ENCODE measurements at places on chromosomes 7 and 10.
A peak's percentile ranks its signal among the peaks of the same experiment; 100 is the strongest.

- DNase-seq, result no peak
Observed at GRCh38 chr7:16765436-16765859, 11.9 kb downstream of the TSPAN13 start.

DNA sequence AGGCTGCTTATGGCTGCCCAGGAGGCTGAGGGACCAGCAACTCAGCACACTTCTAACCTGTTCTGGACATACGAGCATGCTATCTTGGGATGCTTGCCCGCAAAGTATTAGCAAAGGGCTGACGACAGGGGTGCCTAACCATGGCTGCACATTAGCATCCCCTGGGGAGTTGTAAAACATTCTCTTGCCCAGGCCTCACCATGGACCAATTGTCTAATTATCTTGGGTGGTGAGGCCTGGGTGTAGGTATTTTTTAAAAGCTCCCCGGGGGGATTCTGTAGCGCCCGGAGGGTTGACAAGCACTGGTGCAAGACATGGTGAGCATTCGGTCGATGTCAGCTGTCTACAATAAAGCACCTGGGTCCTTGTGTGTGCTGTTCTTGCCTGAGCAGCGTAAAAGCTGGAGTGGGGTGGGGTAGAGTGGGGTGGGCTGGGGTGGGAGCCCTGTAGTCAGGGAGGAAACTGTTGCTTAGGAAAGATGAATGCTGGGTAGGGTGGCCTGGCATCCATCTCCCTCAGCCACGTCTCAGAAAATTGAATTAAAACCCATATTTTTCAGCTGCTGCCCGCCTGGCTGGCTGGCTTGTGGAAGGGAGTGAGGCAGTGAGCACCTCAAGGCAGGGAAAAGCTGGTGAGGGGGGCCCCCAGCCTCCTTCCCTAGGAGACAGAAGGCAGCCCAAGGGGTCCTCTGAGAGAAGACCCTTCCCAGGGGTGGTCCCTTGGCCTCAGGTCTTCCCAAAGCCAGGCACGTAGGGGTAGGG lies 2.9 kb upstream of the ADCYAP1R1 start:
- no peak for DNase-seq

DNA sequence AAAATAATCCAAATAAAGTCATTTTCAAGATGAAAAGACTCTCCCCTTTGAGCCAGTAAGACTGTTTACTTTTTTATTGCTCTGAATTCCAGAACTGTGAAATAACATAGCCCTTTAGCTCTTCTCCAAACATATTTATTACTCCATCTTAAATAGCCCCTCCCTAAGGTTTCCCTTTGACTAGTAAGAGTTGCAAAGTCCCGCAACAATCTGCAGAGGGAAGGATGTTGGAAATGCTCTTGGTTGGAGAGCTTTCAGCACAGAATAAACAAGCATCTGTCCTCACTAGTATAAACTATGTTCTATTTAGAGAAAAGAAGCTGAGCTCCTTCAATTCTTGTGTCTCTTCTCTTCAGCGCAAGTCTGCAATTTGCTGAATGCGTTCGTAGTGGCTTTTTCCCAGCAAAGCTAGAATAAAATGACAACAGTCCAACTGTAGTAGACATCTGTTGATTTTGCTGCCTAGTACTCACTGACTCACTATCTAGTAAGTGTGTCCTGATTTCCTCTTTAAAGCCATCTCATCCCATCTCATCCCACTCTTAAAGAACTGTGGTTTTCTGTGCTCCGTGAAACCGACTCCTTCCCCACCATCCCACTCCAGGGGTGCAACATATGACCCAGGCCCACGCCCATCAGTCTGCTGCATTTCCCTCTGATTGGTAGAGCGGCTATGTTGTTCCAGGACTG lies 104.0 kb downstream of the FAM107B start:
- peak; percentile 44 for DNase-seq

DNA sequence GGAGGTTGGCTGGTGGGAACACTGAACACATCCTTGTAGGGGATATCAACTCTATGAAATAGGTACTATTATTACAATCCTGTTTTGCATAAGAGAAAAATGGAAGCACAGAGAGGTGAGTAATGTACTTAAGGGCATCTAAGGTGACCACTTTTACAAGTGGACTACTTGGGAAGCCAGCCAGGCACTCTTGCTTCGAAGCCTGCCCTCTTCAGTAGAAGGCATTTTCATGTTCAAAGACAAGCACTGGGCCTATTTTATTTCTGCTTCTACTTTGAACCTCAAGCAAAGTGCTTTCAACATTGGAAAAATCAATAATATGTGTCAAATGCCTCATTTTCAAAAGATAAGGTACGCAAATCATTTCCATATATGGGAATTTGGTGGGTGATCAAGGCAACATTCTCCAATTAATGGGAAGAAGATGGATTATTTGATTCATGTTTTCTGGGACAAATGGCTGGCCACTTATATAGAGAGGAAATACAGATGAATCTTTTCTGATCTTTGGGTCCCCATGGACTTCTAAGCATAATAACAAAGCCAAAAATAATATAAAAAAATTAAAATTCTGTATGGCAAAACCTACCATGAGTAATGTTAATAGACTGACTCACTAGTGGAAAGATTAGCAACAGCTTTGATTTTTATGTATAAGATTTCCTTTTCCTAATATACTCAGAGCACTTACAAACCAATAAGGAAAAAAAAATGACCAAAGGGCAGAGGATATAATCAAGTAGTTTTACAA lies 270.2 kb downstream of the FRMD4A start:
- peak; percentile 50 for DNase-seq

GRCh38 chr7:87564296-87564963 lies 36.3 kb downstream of the ABCB1 start:
- peak; percentile 14 for DNase-seq

- DNase-seq, result no peak
Observed at GRCh38 chr10:420154-421121, 269.0 kb downstream of the DIP2C start.

GRCh38 chr7:21149809-21150208 lies 278.1 kb upstream of the SP4 start:
- DNase-seq, result no peak

GRCh38 chr10:49288341-49289065 lies 10.5 kb upstream of the C10orf71 start:
- DNase-seq, result no peak

DNA sequence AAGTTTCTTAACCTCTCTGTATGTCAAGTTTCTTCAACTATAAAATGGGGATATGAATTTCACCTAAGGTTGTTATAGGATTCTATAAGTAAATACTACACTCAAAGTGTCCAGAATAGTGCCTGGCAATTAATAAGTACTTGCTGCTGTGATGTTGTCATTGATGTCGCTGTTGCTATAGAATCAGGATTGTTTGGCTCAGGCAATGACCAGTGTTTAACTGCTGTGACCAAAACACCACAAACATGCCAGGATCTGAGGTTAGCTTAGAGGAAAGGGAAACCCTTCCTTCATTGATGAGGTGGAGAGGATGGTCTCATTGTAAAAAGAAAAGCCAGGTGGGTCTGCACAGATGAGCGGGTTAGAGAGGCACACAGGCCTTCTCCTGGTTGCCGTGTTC lies 223.1 kb upstream of the INHBA start:
- peak; percentile 31 for DNase-seq

DNA sequence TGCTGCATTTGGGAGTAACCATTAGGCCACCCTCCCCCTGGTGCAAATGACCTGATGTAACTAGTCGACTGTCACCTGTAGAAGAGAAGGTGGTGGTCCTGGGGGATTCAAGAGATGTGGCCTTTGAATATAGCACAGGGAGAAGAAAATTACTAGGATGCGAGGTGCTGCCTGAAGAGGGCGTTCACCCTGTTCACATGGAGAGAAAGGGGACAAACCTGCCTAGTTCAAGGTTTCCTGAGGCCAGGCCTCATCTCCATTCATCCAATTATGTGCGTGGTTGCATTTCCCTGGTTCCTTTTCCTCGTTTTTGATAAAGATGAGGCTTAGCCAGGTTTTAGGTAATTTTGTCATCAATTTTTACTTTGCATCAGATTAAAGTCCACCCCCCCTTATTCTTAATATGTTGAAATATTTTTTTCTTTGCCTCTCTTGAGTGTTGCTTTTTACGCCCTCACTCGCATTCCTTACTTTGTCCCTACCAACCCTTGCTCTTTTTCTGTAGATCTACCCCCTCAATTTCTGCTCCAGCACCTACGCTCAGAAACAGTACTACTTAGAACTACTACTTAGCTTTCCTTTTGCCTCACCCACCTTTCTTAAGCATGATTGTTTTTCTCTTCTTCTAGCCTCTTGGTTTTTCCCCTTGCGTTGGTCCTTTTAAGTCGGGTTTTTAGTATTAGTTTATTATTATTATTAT lies 13.7 kb downstream of the CLCN1 start:
- no peak for DNase-seq

- DNase-seq, result no peak
Observed at GRCh38 chr10:97087296-97087695, 98.5 kb downstream of the SLIT1 start.

GRCh38 chr7:158829021-158829341 lies 328 bp downstream of the ESYT2 start:
- peak; percentile 76 for DNase-seq

- DNase-seq, result peak; percentile 83
Observed at GRCh38 chr10:13614530-13615332, 28.0 kb downstream of the PRPF18 start.

DNA sequence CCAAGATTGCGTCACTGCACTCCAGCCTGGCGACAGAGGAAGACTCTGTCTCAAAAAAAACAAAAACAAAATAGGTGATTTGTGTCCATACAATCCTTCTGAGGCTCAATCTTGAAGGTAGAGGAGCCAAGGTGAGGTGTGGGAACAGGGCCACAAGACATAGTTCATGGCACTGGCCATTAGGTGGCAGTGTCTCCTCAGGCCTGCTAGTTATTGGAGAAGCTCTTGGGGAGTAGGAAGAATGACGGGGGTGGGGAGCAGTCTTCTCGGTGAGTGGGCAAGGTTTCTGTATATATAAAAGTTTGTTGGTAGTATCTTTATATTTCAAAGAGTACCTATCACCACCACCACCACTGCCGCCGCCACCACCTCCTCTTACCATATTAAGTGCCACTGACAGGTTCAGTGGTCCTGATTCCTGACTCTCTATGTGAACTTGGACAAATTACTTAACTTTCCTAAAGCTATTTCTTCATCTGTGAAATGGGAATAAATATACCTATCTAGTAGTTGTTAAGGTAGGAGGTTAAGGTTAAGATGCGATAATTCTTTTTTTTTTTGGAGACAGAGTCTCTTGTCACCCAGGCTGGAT lies 24.0 kb downstream of the CCSER2 start:
- peak; percentile 70 for DNase-seq
